ENCODE measurements at places on chromosomes 16 and 17.

DNA sequence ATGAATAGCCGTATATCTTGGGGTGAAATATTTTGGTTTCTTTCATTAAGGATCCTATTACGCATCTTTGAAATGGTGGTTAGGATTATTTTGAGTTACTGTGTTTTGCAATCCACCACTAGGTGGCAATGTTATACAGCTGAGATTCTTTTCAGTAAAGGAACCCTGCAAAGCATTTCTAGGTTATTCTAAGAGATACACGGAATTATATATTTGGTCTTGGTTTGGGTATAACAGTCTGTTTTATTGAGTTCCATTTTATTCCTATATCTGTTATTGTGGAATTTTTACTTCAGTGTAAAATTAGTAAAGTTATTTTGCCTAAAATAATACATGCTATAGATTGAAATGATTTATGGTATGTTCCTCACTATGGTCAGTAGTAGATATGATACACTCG lies 62.9 kb upstream of the CPHXL start:
- DNase-seq: peak; percentile 49

DNA sequence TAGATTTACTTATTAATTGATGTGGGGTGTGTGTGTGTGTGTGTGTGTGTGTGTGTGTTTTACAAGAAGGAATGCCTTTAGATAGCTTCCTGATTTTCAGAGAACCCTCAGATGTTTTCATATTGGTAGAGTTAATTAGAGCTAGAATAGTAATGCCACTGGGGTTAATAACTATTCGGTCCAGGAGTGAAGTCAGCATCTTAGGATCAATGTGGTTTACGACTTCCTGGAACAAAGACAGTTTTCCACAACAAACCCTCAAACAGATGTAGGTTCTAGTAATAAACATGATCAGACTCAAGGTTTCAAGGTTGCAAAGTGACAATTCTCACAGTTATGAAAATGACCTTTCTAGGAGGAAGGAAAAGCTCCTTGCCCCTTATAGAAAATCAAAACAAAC lies 12.2 kb upstream of the SLC52A1 start:
- DNase-seq: no peak

DNA sequence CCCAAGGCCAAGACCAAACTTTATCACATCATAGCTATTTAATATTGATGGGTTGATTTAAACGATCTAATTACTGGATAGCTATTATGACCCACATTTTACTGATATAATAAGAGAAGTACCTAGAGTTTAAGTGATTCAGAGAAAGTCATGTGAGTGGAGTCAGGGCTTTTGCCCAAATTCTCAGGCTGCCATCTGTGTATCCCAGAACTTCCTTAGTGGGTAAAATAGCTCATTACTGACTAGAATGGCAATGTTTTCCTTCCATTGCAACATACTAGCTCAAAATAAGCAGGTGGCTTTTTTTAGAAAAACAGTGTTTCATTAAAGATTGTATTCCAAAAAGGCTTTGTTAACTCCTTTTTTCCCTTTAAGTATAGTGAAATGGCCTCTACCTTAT lies 113.9 kb upstream of the MAF start:
- DNase-seq: no peak

DNA sequence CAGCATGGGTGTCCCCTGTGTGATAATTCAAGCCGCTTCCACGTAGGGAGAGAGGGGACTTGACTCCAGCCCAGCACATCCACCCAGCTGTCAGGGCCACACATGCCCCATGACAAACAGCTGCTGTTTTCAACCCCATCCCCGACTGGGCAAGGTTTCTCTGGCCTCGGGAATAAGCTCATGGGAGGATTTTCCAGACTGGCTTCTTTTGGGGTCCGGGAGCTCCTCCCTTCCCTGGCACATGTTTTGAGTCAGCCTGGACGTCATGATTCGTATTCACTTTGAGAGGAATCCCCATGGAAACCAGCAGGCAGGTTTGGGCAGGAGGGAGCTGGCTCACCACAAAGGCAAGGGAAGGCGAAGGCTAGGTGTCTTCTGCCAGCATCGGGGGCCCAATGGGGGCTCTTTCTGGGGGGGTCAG lies 156.4 kb downstream of the CMIP start:
- peak; percentile 70 for DNase-seq

GRCh38 chr17:45675012-45675411 lies 109.1 kb upstream of the CRHR1 start:
- DNase-seq: no peak
